ENCODE measurements at places on chromosomes 16 and 17. TPM values are rescaled to one million over a fixed set of nuclear protein-coding genes. Genes with fewer than 3 reads are reported as not detected.

Gene SHBG
- 0.45 TPM for polyA plus RNA-seq

- DNase-seq = no peak
Observed at GRCh38 chr16:24822542-24822941, 23.2 kb upstream of the SLC5A11 start.

Gene PPP1R1B
- polyA plus RNA-seq = not detected

Gene FSCN2
- 0.35 TPM for polyA plus RNA-seq

- no peak for DNase-seq
Observed at GRCh38 chr17:15886221-15886620, 58.7 kb upstream of the ADORA2B start.

DNA sequence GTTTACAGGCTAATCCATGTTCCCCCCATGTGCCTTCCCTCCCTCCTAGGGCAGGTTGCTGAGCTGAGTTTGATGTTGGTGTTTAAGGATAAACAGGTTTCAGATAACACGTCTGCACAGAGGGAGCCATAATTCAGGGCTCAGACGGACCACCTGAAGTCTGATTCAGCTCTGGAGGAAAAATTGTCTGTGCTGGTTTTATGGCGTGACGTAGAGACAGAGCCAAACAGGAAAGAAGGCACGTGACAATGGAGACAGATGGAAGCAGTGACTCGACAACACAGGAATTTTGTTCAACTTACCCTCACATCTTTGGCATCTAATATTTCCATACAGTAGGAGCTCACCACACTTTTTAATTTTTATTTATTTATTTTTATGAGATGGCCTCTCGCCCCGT lies 10.7 kb upstream of the USP10 start:
- peak; percentile 76 for DNase-seq

DNA sequence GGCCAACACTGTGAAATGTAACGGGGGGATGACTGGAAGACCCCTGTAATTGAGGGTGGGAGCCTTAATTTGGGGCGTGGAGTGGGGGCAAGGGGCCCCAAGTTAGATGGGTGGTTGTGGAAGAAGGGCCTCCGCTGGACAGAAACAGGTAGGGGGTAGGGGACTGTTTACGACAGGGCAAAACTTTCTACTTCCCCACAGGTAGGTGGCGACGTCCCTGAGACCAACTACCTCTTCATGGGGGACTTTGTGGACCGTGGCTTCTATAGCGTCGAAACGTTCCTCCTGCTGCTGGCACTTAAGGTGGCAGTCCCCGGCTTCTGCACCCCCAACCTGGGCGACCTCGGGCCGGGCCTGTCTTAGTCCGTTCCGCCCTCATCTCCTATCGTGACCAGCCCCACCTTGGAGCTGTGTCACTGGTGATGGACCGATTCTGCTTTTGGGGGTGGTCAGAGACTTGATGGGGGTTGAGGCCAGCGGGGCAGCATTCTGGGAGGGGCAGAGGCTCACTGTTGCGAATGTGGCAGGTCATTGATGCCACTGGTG lies 6.8 kb downstream of the PPP4C start:
- no peak for DNase-seq

GRCh38 chr16:4064950-4065352 lies 51.3 kb downstream of the ADCY9 start:
- DNase-seq = no peak

Gene PHOSPHO1
- 0.03 TPM for polyA plus RNA-seq

Gene HOXB1
- polyA plus RNA-seq = not detected

Gene AOC3
- polyA plus RNA-seq = 3.5 TPM

GRCh38 chr17:39555368-39555767 lies 52.4 kb downstream of the NEUROD2 start:
- DNase-seq = no peak

- peak; percentile 17 for DNase-seq
Observed at GRCh38 chr17:2682176-2682938, 29.2 kb downstream of the CLUH start.

DNA sequence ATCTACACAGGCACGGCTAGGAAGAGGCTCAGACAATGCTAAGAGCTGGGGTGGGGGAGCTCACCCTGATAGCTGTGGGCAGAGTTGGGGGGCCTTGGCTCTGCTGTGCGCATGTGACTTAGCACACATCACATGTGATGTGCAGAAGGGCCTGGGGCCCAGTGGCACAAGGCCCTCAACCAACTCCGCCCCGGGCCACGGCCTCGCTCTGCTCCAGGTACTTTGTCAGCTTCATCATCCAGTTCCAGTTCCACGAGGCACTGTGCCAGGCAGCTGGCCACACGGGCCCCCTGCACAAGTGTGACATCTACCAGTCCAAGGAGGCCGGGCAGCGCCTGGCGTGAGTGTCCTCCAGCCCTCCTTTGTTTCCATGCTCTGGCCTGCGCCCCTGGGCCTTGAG lies 19.3 kb downstream of the ACE start:
- DNase-seq = no peak

GRCh38 chr16:13136901-13137300 lies 235.5 kb downstream of the SHISA9 start:
- DNase-seq = no peak

- no peak for DNase-seq
Observed at GRCh38 chr17:82378741-82379021, 7.1 kb downstream of the UTS2R start.

GRCh38 chr16:5042574-5043171 lies 8.9 kb upstream of the NAGPA start:
- DNase-seq = peak; percentile 67

GRCh38 chr17:80385046-80385445 lies 29.9 kb upstream of the ENDOV start:
- no peak for DNase-seq

DNA sequence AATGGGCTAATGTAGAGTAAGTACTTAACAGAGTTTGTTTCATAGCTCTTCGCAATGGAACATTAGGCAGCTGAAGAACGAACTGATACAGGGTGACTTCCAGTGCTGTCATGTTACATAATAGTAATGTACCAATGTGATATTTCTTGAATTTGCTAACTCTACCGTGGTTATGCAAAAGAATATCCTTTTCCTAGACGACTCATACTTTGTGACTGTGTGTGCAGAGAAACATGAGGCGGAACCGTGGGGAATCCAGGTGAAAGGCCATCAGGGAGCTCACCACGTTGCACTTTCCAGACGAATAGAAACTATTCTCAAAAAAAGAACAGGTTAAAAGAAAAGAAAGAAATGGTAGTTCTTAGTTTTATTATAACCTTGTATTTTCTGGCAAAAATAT lies 13.2 kb downstream of the NOB1 start:
- peak; percentile 48 for DNase-seq

- DNase-seq = no peak
Observed at GRCh38 chr16:84815462-84815861, 4.3 kb upstream of the CRISPLD2 start.

Gene IL34
- polyA plus RNA-seq = 0.70 TPM

GRCh38 chr16:53960954-53961616 lies 257.1 kb downstream of the FTO start:
- no peak for DNase-seq

DNA sequence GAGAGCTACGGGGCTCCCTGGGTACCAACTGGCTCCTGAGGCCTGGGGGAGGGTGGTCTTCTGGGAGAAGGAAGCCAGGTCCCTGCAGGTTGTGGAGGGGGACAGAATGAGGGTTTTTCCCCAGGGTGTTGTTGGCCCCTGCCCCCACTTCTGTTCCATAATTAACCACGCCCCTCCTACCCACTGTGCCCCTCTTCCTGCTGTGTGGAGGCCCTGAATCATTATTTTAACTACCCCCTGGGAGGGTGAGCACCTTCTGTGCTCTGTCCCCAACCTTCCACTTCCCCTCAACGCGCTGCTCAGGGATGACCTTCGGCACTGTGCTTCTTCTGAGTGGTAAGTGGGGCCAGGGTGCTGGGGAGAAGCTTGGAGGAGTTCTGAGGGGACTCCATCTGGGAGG lies at the start of gene ITGAD:
Gene ITGAD, plus strand, starts transcription at position 280 of the 400 bp plus-strand sequence. Its CDS starts 26 bp downstream, at position 306.
- DNase-seq = no peak

GRCh38 chr16:89135971-89136765 lies 35.4 kb upstream of the CDH15 start:
- no peak for DNase-seq

Gene ADGRG3
- not detected for polyA plus RNA-seq

Gene NOTUM
- polyA plus RNA-seq = 0.02 TPM

Gene MPP2
- polyA plus RNA-seq = 1.2 TPM

Gene CCL15
- not detected for polyA plus RNA-seq

Gene SLC43A2
- 13.7 TPM for polyA plus RNA-seq

- DNase-seq = no peak
Observed at GRCh38 chr17:2649191-2649590, 55.7 kb downstream of the PAFAH1B1 start.
